ENCODE measurements at places on chromosomes 2 and 18.

DNA sequence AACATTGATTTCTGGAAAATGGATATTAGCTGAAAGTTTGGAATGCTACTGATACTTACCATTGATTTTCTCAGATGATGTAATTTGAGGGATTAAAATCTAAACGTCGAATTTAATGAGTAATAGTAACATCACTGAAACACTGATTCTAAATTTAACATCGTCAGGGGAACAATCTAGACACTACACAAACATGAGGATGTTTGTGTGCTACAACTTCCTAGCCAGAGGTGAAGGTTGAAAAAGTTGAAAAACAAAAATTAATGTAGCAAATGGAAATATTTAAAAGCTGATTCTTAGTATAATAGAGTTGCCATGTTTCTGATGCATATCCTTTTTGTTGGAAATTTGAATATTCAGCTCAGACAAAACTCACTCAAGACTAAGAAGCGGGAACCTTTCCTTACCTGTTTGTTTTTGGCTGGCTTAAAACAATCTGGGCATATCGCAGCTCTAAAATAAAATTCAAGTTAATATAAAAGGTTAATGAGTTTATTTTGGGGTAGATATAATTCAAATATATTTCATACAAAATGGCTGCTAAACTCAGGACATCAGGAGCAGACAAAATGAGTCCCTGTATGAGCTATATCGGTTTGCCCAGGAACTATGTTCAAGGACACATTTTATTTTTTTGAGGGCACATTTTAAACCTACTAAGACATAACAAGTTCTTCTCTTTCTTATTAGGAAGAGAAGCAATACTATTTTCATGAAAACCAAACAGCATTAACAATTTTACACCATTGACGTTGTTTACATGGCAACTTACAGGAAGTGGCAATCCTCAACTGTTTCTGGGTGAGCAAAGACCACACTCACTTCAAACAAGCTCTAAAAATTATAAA, 52.6 kb upstream of the PEX13 start:
- DNase-seq = no peak

DNA sequence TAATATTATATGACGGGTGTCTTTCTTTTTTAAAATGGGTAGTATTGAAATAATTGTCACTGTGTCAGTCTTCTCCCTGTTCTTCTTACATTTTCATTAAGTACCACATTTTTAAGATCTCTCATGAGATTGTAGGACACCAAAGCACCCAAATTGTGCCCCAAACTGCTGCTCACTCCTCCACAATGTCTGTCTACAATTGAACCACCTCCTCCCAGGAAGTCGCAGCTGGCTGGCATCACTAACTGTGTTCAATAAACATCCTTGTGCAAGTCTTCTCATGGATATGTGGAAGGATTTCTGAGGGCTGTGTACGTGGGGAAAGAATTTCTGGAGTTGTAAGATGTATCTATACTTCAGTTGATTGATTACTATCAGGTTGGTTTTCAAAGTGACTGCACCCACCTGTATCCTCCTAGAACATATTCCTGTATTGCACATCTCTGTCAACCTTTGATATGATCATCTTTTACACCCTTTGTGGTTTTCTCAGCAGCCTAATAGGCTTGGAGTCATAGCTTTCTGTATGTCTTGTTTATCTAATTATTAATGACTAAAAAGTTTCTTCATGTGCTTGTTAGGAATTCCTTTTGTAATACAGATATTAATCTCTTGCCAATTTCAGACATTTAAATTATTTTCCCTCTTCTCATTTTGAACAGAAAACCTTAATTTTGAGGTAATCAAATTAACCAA, 774.9 kb downstream of the RNF144A start:
- peak; percentile 70 for DNase-seq

DNA sequence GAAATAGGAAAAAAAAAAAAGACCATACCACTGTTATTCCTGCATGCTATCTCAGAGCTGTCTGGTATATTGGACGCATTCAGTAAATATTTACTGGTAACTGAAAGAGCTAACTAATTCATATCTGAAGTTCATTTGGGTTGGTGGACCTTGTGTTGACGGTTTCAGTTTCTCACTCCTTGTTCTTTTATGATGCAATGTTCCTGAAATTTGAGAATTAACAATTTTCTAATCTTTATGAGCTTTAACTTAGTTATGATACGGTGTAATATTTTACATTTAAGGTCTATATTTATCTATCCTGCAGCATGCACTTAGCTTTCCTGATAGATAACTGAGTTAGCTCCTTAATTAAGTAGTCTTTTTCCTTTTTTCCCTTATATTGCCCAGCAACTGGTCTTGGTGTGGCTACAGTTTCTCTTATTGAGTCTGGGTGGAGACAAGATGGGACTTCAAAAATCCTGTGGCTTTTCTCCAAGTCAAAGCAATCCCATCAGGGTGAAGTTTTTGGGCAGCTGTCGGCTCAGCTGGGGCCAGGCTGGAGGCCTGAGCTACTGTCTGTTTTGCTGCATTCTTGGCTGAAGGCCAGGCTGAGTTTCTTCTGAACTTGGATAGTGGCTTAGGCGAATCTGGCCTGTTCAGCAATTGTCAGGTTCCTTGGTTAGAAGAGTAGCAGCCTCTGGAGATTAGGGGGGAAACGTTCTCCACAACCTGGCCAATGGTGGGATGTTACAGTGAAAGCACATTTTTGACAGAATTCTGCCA, 78.4 kb upstream of the MEX3C start:
- DNase-seq = peak; percentile 25

- no peak for DNase-seq
These were observed 293.8 kb downstream of the CYP26B1 start for GRCh38 chr2:71853858-71854257.

GRCh38 chr2:8345200-8345599, 336.7 kb upstream of the ID2 start:
- DNase-seq = no peak

DNA sequence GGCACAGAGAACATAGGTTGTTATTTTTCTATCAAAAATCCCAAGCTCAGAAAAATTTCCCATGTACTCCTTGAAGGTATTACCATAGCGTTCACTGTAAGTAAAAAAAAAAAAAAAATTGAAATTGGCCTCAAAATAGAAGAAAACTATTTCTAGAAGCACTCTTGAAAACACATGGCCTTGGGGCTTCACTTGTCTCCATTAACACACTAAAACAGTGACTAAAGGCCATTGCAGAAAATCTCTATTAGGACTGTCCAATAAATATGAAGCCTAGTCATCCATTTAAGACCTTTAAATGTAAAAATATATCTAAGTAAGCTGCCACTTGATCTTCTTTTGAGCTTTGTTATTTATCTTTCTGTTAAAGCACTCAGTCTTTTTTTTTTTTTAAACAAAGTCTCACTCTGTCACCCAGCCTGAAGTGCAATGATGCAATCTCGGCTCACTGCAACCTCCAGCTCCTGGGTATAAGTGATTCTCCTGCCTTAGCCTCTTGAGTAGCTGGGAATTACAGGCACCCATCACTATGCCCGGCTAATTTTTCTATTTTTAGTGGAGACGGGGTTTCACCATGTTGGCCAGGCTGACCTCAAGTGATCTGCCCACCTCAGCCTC, 35.8 kb downstream of the CCDC68 start:
- DNase-seq = peak; percentile 23

DNA sequence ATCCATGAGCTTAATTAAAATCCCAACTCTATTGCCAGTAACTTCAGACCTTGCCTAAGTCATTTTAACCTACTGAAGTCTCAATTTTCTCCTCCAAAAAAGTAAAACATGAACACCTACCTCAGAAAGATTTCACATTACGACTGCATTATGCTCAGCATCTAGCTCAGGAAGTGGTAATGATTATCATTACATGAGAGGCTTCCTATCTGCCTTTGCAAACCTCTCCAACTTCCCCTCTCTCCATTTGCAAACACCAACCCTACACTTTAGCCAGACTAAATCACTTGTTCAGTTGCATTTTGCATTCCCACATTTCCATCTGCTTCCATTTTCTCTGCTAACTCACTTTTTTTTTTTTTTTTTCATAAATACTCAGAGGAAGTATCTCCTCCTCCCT, 6.8 kb downstream of the SLC38A11 start:
- no peak for DNase-seq

- DNase-seq = no peak
These were observed 245.6 kb upstream of the CDH2 start for GRCh38 chr18:28422577-28422976.

DNA sequence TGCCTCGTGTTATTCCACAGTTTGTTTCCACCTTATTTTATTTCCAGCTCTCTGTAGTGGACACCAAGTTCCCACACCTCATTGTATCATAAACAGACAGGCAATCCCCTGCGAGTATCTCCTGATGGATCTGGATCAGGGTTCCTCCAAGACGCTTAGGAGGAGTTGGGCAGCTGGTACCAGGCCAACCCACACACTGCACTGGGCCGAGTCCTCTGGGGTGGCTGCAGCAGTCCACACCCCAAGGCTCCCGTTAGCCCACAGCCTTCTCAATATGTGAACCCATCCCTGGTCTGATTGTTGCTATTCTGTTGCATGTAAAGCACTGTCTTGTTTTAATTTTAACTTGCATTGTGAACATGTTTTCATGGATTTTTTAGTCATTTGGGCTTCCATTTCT, 178.8 kb upstream of the RAB6C start:
- DNase-seq = no peak

DNA sequence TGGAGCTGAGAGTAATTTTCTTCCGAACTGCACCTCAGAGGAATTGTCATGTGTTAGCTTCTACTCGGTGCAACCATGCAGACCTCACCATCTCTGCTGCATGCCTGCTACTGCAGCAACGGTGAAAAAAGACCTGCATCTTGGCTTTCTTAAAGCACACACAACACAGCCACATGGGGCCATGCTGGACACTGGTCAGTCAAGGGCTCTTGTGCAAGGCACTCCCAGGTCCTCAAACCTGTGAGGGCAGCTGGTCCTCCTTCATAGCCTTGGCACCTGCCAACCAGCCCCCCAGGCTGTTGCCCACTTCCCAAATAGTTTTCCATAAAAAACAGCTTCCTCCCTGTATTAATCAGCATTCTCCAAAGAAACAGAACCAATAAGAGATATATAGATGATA, 113.5 kb upstream of the TEX51 start:
- DNase-seq = no peak

DNA sequence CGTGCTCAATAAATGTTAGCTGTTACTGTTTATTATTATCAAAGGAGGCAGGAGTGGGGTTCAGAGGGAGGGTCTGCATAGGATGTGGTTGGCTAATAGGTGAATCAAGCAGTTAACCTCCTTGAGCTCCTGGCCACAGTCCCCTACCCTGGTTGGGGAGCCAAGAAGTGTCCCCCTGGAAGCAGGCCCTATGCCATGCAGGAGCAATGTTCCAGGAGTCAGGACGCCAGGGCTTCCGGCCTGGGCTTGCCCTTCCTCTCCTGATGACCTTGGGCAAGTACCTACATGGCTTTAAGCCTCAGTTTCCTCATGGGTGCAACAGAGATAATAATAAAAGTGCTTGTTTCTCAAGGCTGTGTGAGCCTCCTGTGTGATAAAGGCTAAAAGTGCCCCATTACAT, 84.9 kb downstream of the DYSF start:
- no peak for DNase-seq

All from epithelial cell of esophagus (primary cell).